ENCODE measurements at places on chromosomes 5 and 9.

GRCh38 chr5:14782591-14782990 is 89.0 kb downstream of the ANKH start:
- no peak for DNase-seq

- no peak for DNase-seq
Observed at GRCh38 chr9:129264388-129264787, 86.3 kb upstream of the IER5L start.

DNA sequence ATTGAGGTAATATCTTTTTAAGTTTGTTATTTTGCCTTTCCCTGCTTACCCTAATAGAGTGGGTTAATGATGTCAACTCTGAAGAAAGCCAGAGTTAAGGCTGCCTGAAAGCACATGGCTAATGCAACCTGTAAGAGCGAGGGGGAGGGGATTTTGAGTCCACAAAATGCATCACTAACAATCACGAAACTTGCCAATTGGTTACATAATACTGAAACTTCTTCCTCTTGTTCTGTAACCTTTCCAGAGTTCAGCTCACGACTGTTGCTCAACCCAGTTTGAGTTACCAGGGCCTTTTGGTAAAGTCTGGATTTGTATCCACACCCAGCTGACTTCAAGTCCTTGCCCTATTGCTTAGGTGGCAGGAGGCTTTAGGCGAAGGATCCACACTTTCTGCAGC is 308.8 kb downstream of the EFNA5 start:
- DNase-seq = no peak

- no peak for DNase-seq
Observed at GRCh38 chr9:114923918-114924317, 6.5 kb downstream of the TNFSF8 start.

DNA sequence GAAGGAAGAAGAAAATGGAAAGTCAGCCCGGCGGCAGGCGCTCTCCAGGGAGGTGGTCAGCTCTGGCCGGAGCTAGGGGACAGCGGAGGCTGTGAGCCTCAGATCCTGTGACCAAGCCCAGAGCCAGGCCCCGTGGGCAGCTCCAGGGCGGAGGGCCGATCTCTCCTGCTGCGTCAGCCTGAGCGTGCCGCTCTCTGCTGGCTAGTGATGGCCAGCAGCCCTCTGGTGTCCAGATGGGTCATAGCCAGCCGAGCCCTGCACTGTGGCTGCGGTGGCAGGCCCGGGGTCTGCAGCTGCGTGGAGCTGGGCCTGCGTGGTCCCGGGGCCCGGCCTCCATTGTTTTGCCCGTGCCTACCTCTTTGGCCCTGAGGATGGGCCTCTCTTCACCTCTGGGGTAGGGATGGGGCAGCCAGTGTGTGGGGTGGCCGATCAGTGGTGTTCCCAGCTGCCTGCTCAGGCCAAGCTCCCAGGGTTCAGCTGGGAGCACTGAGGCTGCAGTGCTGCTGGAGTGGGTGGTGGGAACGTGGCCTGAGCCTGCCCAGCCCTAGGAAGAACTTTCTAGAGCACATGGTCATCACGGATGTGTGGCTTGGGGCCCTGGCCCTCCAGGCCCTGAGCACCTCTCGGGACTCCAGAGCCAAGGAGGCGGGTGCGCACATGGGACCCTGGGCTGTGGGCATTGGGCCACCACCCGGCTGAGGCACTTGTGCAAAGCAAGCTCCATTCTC is 17.1 kb upstream of the NRARP start:
- DNase-seq = no peak

DNA sequence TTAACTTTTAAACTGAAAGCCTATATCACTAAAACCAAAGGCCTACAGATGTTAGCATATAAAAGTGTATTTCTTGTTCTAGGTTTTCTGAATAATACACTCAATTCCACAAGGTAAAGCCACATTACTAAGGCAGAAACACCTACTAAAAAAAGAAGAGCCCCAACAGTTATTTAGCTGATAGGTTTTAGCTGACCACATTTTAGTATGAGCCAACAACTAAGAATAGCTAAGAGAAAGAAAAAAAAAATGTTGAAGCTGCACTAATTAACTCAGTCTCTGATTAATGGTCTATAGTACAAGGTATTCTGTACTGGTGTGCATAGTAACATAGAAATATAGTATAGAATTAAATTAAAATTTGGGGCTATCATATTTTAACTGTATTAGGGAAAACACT is 23.5 kb downstream of the ZFR start:
- no peak for DNase-seq

DNA sequence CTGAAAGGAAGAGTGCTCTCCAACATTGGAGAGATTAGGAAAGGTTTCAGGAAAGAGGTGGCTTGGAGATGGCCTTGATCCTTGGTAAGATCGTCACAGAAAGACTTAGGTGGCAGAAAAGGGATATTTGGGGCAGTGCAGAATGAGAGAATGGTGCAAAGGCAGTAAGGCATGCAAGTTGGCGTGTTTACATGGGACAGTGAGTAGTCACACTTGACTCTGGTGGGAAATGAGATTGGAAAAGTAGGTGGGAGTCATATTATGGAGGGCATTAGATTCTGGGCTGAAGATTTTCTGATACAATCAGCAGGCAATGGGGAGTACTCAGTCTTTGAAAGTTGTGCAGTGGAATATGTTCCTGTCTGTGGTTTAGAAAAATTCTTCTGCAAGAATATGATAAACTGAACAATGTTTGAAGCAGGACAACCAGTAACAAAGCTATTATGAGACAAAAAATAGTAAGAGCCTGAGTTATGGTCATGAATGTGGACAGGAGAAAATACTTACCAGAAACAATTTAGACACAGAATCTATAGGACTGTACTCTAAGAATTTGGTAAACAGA is 76.2 kb upstream of the ANKRD55 start:
- DNase-seq = no peak

DNA sequence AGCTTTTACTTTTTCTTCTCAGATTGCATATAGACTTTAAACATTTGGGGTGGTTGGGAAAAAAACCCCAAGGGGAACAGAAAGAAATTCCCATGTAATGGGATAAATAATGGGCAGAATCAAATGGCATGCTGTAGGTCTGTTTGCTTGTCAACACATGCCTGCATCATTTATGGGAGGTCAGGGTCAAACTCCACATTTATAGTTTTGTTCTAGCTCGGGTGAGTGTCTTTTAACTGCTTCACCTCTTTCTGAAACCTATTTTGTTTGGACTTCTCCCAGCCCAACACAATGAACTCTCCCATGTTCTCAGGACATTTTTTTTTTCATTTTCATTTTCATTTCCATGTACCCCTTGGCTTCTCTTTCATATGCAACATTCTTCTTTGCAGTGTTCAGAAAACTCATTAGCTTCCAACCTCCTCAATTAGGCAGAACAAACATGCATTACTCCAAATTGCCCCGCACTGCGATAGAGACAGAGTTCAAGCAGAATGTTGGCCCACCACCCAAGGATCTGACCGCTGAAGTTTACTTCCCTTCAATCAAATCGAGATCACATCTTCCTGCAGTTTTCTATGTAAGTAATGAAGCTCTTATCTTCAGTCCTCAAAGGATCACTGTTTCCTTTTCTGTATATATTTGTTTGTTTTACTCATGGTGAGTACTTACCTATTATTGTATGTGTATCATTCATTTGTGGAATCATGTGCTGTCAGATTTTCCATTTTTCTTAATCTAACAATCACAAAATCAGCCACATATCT is 354.6 kb downstream of the ZSWIM6 start:
- no peak for DNase-seq

- DNase-seq = no peak
Observed at GRCh38 chr5:141866096-141866495, 12.1 kb downstream of the PCDH1 start.

DNA sequence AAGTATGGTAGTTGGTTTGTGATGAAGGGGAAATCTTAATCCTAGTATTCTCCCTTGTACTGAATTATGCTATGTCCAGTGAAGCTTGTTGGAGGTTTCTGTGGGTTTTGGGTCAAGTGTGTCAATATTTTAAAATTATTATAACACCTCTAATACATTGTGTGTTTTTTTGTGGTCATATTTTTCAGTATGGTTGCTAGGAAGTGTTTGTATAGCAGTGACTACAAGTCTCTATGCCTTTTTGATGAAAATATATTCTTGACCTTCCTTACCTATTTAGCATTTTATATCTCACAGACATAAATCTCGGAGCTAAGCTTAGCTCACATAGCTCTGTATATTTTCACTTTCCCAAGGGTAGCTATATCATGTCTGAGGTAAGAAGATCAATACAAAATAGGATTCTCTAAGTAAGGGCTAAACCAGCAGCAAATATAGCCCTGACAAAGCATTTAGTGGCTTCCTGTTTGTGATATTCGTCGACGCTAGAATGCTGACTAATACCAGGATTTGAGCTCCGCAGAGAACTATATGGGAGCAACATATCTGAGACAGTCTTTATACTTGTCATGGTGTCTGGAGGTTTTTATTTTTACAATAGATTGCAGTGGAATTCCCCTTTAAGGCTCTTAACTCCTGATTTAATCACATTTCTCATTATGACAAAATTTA is 82.3 kb downstream of the MACIR start:
- DNase-seq = no peak

DNA sequence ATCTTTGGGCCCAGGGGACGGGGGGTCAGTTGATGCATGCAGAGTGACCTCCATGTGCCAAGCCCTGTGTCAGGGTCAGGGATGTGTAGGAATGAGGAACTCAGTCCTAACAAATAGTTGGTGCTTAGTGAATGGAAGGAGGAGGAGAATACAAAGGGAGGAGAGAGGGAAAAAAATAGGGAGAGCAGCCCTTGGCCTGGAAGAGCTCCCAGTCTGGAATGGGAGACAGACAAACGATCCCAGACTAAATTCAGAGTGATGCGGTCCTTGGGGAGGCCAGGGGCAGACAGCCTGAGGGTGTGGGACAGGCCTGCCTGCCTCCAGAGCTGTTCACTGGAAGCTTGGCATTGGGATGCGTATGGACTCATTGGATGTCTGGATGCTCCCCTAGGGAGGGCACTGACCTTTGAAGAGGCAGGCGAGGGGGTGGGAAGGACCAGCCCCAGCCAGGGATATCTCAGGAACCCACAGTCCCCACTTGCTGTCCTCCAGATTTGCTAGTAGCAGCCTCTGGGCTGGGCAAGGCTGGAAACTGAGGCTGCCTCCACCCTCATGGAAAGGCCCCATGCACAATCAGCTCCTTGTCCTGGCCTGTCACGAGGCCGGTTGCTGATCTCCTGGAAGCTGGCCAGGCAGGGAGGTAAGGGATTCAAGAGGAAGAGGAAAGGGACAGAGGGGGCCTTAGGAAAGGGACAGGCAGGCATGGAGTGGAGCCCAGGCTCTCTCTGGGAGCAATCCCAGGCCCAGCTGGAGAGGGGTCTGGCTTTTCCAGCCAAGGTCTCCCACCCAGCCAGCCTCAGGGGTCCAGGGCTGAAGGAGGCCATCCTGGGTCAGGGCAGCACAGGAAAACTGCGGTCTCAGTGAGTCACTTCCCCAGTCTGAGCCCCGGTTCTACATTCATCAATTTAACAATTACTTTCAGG is 69.0 kb upstream of the GGTA1 start:
- no peak for DNase-seq

- no peak for DNase-seq
Observed at GRCh38 chr5:119512277-119512676, 60.0 kb downstream of the HSD17B4 start.

- no peak for DNase-seq
Observed at GRCh38 chr9:73230251-73230650, 78.6 kb downstream of the ANXA1 start.

GRCh38 chr9:35882996-35883395 is 12.8 kb upstream of the OR13J1 start:
- no peak for DNase-seq

- no peak for DNase-seq
Observed at GRCh38 chr9:133690081-133690561, 48.0 kb downstream of the SARDH start.

GRCh38 chr5:59487772-59488729 is 405.5 kb downstream of the PDE4D start:
- DNase-seq = no peak

DNA sequence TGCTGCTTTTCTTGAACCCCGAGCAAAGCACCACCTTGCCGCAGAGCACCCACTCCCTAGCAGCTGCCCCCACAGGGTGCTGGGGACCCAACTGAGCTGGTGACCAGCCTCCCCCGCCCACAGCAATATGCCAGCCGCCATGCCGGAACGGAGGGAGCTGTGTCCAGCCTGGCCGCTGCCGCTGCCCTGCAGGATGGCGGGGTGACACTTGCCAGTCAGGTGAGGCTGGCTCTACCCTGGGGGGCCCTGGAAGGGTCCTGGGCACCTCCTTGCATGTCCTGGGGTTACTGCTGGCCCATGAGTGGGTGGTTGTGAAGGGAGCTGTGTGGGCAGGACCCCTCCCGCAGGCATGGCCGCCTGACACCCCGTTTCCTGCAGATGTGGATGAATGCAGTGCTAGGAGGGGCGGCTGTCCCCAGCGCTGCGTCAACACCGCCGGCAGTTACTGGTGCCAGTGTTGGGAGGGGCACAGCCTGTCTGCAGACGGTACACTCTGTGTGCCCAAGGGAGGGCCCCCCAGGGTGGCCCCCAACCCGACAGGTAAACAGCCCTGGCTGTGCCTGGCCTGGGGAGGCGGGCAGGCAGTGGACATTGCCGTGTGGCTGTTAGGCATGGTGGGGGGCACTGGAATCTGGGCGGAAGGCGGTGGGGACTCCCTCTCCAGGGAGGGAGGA is 7.2 kb downstream of the EGFL7 start:
- no peak for DNase-seq

DNA sequence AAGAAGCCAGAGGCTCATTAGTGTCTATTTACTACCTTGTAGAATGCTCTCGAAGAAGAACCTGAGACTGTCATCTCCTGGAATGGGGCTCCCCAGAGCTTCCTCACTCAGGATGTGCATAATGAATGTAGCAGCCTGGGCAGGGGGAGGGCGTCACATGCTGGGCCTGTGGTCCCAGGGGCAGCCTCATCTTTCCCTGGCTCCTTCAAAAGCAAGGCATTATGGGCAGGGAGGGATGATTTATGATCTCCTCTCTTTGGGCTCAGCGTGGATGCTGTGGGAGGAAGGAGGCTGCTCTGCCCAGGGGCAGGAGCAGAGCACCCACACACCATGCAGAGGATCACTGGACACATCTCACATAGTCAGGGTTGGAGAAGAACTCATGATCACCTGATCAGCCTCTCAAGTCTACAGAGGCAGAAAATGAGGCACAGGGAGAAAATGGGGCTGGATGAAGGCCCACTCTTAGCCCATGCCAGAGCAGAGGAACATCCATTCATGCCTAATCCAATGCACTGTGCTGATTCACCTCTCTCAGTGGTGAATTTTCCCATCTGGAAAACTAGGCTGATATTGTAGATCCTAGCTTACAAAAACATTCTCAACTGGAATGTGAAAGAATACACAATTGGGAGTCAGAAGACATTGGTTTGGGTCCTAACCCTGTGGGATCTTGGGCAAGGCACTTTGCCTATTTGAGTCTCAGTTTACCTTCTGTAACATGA is 173.7 kb downstream of the CARTPT start:
- no peak for DNase-seq

GRCh38 chr5:170112876-170113521 is 7.3 kb downstream of the FOXI1 start:
- no peak for DNase-seq

All from activated CD4-positive, alpha-beta T cell treated with anti-CD3 and anti-CD28 coated beads for 4 hours (primary cell).